Effector CD8-positive, alpha-beta T cell (primary cell): ENCODE measurements at places on chromosomes 3 and 15.

- DNase-seq = no peak
Observed at GRCh38 chr3:112001526-112001925, 2.8 kb downstream of the TAGLN3 start.

DNA sequence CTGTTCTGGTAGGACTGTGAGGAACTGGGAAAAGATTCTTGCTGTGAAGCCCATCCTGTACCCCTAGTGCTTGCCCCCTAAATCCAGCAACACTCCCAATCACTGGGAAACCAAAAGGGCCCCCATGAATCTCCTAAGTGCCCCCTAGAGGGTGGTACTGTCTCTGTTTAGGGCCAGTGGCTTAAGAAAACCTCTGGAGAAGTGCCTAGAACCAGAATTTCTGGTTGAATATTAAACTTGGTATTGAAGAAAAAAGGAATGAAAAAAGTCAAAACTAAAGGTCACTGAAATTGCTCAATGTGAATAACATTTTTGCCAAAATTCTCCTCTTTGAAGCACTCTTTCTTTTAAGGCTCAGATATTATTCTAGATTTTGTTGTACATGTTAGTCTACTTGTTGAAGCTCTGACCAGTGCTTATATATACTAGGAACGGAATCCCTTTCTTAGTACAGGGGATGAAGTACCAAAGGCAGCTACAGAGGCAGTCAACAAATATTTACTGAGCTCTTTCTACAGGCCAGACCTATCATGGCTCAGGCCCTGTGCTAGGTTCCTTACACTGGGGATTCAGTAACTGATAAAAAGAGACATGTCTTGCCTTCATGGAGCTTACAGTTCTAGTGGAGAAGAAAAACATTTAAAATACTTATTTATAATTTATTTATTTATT lies 138.8 kb downstream of the MYLK start:
- no peak for DNase-seq

GRCh38 chr3:95335517-95335916 lies 1272.7 kb downstream of the NSUN3 start:
- no peak for DNase-seq

DNA sequence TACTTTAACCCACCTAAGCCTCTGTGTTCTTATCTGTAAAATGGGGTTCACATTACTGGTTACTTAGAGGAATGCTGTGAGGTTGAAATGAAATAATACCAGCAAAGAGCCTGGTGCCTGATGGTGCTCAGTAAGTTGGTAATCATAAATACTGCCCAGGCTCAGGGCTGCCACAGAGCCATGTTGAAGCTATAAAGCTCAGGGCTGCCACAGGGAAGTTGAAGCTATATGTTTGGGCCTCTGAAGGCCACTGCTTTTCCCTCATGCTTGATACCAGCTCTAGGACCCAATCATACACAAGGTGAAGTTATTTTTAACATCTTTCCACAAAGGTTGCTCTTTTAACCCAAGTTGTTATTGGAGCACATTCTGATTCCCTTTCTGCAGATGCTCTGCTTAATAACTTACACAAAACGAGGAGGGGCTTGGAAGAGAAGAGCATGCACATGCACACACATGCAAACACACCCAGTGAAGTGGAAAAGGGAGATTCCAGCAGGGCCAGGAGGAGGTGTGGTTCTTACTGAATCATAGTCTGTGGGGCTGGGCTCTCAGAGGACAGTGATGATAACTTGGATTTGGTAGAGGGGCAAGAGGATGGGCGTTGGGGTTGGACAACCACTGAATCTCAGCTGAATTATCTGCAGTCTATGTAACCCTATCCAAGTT lies 17.4 kb downstream of the PARP14 start:
- DNase-seq = no peak

DNA sequence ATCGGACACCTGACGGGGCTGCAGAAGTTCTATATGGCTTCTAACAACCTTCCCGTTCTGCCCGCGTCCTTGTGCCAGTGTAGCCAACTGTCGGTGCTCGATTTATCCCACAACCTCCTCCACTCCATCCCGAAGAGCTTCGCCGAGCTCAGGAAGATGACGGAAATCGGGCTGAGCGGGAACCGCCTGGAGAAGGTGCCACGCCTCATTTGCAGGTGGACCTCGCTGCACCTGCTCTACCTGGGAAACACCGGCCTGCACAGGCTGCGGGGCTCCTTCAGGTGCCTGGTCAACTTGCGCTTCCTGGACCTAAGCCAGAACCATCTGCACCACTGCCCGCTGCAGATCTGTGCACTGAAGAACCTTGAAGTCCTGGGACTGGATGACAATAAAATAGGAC lies 9.8 kb upstream of the LRRC34 start:
- DNase-seq = no peak

DNA sequence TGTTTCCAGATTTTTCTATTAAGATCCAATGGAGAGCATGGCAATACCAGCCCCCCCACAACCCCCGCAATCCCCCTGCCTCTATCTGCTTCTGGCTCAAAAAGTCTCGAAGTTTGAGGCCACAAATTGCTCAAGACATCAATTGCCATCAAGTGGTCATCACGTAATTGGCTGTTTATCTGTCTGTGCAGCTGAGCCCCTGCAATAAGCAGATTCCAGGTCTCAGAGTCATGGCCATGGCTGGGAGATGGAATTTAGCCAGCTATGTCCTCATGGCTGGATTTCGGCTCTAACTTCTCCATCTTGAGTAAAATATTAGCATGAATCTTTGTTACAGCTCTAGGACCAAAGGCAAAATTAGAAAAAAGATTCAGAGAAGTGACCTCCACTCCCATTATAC lies 22.7 kb downstream of the SSUH2 start:
- DNase-seq = no peak

DNA sequence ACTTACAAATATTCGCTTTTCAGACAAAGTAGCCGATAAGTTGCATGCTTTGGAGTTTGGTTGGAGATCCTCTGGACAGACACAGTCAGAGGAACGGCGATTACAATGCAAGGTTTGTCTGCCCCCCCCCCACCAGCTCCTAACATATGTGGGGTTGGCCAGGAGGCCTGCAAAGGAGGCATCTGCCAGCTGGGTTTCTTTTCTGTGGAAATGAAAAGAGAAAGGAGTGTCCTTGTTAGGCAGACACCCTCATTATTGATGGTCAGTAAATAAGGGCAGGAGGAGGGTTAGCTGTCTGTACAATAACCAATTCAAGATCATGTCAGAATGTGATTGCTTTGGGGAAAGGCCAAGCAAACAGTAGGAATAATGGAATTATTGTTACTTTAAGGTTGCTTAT lies 49.1 kb downstream of the TLNRD1 start:
- DNase-seq = no peak

DNA sequence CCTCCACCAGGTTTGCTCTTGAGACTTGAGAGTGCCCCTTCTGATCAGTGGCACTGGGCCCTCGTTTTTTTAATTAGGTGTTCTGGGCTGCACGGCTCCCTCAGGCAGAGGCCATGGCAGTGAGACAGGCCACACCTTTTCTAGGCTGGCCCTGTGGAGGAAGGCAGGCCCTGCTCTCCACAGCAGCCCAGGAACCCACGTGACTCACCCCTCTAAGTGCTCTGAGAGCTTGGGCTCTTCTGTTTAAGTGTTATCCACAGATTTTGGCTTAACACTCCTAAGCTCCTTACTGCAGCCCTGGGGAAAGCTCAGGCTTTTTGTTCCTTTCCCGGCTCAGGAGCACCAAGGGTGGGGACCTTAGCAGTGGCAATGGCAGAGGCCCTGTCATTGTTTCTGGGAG lies 463.2 kb upstream of the GBE1 start:
- no peak for DNase-seq

DNA sequence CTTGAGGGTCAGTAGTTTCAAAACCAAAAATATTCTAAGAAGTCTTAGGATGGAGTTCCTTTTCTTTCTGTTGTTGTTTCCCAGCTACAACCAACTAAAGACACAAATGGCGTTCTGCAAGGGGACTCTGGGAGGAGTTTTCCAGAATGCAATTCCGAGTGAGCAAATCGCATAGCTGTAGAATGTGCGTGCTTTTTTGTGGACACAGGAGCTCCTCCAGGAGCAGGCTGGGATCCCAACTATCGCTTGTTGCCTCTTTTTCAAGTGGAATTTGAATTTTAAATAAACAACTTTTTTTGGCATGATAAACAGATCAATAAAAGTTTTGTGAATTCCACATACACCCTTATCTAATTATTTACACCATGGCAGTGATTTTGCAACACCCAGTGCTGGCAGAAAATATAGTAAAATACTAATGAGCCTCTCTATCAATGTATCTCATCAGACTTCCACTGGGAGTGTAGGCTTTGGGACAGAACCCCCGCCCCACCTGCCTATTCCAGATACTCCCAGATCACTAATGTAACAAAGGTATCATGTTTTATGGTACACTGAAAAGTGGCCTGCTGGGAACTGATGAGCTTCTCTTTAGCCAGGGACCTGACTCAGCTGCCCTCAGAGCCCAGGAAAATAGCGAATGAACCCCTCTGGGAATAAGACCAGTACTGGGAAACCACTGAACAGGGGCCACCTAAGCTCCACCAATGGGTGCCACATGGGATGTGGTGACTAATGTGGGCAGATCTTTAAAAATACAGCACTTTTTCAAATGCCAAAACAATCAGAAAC lies 66.4 kb downstream of the LMCD1 start:
- DNase-seq = no peak

GRCh38 chr3:458653-459310 lies 262.2 kb downstream of the CHL1 start:
- DNase-seq = no peak

- no peak for DNase-seq
Observed at GRCh38 chr15:49075881-49076280, 29.6 kb upstream of the SECISBP2L start.

- DNase-seq = no peak
Observed at GRCh38 chr3:64379221-64379620, 154.0 kb upstream of the PRICKLE2 start.

- DNase-seq = no peak
Observed at GRCh38 chr15:90845201-90845949, 23.0 kb upstream of the FURIN start.

DNA sequence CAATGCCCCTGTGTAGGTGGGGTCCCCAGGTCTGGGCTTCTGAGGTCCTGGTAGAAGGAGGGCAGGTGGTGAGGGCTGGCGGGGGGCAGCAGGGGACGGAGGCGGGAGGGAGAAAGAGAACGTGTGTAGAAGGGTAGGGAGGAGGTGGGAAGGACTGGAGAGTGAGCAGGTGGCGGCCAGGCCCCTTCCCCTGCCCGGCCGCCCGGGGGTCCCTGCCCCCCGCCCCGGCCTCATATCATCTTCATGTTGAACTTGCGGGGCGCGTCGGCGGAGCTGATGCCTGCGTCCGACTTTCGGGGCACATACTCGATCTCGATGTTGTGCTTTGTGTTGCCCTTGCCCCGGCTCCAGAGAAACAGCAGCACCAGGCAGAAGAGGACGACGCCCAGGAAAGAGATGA lies 18.9 kb downstream of the LINGO1 start:
- DNase-seq = no peak

DNA sequence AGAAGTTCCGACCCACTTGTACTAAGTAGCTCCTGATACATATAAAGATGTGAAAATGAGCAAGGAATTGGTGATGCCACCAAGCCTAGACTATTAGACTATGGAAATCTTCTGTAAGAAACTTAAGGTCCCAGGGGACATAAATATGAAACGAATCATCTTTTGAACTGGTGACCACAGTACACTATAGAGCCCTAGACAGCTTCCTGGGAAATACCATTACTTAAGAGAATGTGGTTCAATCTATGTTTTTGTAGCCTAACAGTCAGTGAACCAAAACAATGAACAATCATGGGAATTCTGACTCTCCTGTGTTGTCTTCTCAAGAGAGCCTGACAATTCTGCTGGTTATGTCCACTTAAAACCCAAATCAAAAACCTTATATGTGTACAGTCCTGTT lies 191.6 kb downstream of the GREM1 start:
- no peak for DNase-seq

- no peak for DNase-seq
Observed at GRCh38 chr15:44370830-44371229, 56.6 kb upstream of the CTDSPL2 start.

DNA sequence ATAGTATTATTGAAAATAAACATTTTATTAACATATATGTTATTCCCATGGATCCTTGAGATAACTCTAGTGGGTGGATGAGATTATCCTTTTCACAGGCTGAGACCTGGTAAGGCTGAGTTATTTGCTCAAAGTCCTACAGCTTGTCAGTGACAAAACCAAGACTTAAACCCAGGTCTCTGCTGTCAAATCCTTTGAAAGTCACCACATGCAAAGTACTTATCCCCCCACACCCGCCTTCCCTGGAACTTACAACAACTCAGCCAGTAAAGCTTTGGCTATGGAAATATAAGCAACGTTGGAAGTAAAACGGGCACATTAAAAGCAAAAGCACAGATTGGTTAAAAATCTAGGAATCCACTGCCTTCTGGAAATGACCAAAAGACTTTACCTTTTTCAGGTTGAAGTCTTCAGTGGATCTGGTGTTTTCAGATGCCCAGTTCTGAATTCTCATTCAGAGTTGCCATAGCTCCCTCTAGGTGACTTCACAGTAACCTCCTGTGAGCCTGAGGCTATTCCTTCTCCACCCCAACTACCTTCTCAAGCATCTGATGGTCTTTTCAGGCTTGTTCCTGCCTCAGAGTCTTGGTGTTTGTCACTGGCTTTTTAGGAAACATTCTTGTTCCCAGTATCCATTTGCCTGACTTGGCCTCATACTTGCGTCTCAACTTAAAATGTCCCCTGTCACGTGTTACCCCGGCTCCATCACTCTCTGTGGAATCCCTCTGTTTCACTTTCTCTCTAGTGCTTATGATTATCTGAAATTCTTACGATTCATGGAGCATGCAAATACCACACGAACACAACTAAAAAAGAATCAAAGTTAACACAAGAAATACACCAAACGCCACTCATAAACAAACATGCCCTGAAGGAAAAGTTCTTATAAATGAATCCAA lies 131.2 kb downstream of the MAGI1 start:
- no peak for DNase-seq

- DNase-seq = no peak
Observed at GRCh38 chr3:41419809-41420208, 220.5 kb downstream of the CTNNB1 start.

- no peak for DNase-seq
Observed at GRCh38 chr15:61444585-61444984, 215.5 kb upstream of the RORA start.

- no peak for DNase-seq
Observed at GRCh38 chr15:59662260-59662659, 4.9 kb upstream of the GTF2A2 start.
